ENCODE measurements at places on chromosomes 7 and 10.

DNA sequence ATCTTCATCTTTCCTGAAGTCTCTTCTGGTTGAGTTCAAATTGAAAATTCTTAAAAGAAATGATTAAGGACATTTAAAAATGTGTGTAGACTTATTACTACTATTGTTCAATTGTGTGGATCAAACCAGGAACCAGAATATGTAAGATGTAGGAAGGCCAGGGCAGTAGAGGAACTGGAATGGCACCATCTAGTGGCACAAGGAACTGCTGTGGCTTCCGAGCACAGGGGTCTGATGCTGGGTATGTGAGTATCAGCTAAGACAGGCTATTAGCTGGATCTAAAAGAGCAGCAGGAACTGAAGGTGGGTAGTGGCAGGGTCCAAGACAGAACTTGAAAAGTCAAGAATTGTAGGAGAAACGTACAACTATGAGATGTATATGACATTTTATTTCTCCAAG lies 247.3 kb downstream of the SEMA3A start:
- peak; percentile 9 for DNase-seq

DNA sequence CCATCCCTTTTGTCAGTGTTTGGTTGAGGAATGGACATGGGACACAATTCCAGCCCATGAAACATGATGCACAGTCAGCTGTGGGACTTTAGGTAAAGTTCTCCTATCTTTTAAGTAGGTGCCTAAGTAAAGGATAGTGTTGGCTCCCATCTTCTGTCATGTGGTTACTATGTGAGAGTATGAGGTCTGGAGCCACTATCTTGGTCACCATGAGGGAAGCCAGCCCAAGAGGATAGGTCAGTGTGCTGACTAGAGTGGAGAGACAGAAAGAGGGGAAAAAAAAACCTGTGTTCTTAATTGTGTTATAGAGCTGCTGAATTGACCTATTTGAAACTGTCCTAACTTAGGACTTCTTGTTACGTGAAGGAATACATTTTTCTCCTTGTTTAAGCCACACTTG lies 89.7 kb upstream of the NAMPT start:
- no peak for DNase-seq

- no peak for DNase-seq
Observed at GRCh38 chr7:68914006-68914405, 684.3 kb upstream of the AUTS2 start.

GRCh38 chr10:62121187-62121530 lies 147.5 kb downstream of the RTKN2 start:
- DNase-seq, result no peak

GRCh38 chr7:130897515-130898419 lies 163.8 kb upstream of the KLF14 start:
- DNase-seq, result no peak

- DNase-seq, result no peak
Observed at GRCh38 chr10:3260066-3260834, 87.7 kb upstream of the PITRM1 start.
